ENCODE measurements at places on chromosomes 6 and 20.
A peak's percentile ranks its signal among the peaks of the same experiment; 100 is the strongest.

GRCh38 chr6:3654436-3654835, 97.1 kb downstream of the PXDC1 start:
- no peak for DNase-seq

DNA sequence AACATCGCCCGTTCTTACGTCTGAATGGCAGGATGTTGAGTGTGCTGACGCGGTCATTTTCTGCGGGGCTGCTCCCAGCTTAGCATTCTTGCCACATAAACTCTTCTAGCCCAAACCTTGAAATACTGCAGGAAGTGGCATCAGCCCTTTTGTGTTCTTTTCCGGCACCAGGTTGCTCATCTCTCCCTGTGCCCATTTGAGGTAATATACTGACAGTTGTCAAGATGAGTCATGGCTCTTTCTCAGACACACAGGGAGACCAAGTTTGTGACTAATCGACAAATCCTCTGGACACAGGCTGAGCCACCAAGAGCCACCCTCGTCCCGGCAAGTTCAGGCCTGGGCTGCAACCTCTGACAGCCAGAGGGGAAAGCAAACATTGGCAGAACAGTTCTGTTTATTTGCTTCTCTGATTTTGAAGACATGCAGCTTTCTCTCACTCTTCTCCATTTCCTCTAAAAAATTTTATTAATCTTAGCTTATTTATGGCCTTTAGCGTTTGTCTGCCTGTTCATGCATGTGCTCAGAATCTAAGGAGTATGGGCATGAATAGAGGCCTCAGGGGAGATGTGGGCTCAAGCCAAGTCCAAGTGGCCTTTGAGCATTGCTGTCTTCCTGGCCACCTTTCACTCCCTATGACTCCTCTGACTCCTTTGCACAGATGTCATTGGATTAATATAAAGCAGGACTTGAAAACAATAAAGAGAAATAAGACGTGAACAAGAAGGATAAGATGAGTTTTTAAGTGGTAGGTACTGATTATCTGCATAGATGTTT, 328.2 kb upstream of the JAG1 start:
- peak; percentile 84 for DNase-seq

- DNase-seq = no peak
Observed at GRCh38 chr6:131013495-131013894, 49.5 kb downstream of the EPB41L2 start.

- DNase-seq = no peak
Observed at GRCh38 chr6:160167604-160168399, 46.2 kb downstream of the SLC22A1 start.

DNA sequence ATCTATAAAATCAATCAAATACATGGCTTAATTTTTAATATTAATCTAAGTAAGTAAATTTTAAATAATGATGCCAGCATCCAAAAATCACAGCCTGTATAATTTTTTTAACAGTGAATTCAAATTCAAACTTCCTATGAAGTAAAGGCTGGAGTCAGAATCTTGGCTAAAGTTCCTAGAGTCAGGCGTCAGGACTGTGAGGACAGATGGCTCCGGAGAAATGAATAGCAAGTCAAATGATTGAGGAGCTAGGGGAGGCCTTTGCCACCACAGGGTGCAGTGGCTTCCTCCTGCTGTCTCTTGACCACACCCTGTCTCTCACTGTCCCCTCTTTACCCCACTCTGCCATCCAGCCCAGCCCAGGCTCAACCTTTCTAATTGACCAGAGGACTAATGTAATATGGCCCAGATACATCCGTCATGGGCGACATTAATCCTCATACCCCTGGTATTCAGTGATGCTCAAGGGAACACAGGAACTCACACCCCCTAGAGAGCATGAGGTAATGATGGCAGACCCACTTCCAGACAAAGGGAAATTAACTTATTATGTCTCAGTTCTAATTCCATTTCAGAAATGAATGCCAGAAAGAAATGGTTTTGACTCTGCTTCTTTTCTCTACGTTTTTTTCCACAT, 53.4 kb downstream of the OPRM1 start:
- no peak for DNase-seq

DNA sequence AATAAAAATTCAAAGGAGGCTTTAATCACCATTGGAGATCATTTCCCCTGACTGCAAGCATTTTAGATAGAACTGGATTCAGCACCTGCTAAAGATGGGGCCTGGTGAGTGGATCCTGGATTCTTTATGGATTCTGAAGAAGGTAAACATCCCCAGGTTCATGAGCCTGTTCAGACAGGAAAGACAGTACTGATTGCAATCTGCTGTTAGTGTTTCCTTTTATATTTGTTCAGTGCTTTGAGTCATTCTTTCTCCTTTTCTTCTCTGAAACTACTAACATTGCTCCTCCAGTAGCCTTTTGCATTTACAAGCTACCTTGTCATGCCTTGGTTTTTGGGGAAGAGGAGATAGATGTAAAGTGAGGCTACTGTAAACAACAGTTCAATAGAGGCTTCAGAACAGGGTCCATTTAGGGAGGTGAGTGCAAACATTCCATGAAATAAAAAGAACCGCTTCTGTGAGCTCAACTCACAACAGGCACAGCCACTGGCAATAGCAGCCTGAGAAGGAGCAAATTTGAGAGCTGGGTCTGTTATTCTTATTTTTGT, 66.4 kb upstream of the PRL start:
- DNase-seq = no peak

DNA sequence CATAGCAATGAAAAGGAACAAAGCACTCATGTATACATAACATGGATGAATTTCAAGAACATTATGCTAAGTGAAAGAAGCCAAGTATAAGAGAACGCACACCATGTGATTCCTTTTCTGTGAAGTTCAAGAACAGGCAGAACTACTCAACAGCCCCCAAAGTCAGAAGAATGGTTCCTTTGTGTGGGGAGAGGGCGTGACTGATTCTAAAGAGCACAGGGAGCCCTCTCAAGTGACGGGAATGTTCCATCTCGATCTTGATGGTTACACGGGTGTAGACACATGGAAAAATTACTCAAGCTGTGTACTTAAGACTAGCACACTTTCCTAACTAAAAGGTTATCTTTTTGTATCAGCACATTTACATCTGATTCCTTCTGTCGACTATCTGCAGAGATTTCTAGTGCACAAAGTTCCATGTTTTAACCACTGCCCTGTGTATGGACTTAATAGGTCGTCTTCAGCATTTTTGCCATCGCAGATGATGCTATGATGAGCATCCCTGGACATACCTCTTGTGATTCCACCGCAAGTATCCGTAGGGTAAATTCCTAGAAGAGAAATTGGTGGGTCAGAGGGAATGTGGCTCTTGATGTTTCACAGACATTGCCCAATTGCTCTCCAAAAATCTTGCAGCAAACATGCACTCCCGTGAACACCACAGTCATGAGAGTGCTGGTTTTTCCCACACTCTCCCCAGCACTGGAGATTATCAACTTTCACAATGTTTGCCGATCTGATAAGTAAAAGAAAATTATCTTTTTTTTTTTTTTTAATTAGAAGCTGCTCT, 279.3 kb downstream of the BMP7 start:
- DNase-seq = no peak

- DNase-seq = peak; percentile 40
Observed at GRCh38 chr6:149357726-149358538, 40.4 kb downstream of the TAB2 start.

GRCh38 chr6:41757931-41758640, 10.9 kb upstream of the PGC start:
- DNase-seq = no peak

DNA sequence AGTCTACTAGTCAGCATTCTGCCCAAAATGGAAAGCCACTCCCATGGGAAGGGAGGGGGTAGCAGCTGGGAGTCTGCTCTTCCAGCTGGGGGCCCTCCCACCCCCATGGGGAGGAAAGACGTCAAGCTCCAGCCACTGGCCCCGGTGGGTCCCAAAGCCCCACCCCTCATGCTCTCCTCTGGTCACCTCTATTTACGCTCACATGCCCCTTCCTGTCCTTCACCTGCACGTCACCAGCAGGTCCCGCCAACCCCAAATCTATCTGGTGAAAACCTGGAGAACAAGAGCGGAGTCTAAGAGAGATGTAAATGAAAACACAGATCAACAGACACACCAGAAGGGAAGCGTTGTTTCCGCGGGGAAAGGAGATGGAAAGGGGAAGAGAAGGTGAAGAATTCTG, 30.0 kb upstream of the ZBP1 start:
- no peak for DNase-seq

GRCh38 chr6:70164556-70164955, 138.3 kb downstream of the COL9A1 start:
- no peak for DNase-seq

- no peak for DNase-seq
Observed at GRCh38 chr20:17714597-17714996, 14.8 kb downstream of the BANF2 start.

- peak; percentile 65 for DNase-seq
Observed at GRCh38 chr6:80637312-80637711, 530.8 kb downstream of the BCKDHB start.

DNA sequence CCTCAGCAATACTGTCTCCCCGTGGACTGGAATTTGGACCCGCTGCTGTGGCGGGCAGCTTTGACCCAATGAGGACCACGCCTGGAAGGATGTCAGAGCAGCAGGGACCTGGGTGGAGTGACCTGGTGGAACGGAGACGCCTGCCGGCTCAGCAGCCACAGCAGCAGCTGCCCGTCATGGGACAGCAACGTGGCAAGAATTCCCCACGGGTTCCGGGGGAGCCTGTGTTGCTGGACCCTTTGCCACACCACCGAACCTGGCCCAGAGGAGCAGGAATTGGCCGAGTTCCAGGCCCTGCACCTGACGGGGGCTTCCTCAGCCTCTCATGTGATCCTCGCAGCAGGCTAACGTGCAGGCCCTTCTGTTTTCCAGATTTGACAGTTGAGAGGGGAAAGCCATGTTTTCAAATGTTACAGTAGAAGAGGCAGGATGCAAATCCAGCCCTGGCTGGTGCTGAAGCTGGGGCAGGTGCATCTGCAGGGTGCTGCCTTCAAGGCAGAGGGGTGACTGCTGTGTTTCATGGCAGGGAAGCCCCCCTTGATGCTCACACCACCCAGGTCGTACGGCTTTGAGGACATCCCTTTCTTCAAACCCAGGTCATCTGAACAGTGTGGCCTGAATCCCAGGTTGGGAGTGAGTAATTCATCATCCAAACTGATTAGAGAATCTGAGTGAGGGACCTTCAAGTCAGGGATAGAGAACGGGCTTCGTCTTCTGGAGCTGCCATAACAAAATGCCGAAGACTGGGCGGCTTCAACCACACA, 93.4 kb downstream of the THBS2 start:
- DNase-seq = no peak

DNA sequence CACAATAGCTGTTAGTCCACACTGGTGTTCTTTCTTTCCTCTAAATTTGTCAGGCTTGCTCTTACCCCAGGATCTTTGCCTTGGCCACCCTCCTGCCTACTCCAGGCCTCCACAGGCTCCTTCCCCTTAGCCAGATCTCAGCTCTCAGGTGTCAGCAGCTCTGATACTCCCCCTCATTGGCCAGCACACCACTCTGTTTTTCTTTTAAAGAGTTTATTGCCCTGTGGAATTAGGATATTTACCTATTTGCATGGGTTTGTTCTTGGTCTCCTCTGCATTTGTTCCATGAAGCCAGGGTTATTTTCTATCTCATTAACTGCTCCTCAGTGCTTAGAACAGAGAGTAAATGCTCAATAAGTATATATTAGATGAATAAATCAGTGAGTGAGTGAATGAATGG, 36.8 kb downstream of the GCNT2 start:
- DNase-seq = no peak

GRCh38 chr6:154429711-154430110, 73.1 kb upstream of the IPCEF1 start:
- no peak for DNase-seq

DNA sequence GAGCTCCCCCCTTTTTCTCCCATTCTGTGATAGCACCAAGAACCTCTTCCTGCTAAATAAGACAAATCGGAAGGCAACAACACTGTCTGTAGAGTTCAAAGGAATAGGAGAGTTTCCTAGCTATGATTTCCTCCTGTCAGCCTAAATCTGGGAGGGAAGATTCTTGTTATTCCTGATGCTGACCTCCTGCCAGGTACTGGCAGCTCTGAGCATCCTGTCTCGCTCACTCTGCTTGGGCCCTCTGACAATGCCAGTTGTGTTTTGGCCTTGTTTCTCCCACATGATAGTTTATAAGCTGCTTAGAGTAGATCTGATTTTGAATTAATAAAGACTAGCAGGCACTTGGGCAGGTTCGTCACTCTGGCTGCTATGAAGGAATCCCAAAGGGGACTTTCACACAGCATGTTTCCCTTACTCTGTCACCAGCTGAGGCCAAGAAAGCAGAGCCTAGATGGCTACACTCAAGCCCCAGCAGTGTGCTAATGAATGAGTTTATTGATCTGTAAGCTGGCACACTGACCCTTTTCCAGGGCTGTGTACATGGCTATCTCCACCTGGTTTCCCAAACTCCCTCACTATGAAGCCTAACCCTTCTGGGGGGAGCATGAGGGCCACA, 52.3 kb downstream of the UQCC1 start:
- DNase-seq = no peak

- no peak for DNase-seq
Observed at GRCh38 chr6:3288711-3289663, 30.2 kb downstream of the PSMG4 start.

DNA sequence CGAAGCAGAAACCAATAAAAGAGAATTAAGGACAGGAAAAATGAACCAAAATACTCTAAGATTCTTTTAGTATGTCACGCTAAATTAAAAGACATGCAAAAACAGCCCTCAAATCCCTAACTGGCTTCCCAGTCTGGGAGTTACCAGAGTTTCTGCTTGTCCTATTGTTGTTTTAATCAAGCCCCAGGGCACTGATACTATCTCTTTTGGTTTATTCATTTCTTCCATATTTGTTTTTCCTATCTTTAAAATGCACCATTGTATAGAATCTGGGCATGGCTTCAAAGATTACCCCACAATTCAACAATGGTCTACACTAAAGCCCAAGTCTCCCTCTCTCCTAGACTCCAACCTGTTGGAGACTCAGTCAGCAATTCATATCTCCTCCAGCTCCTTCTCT, 169.1 kb downstream of the MYLK4 start:
- DNase-seq = no peak

- no peak for DNase-seq
Observed at GRCh38 chr20:57983082-57983481, 245.4 kb downstream of the ANKRD60 start.

GRCh38 chr6:117506180-117506835, 23.8 kb downstream of the DCBLD1 start:
- no peak for DNase-seq

GRCh38 chr20:17832236-17832915, 132.6 kb downstream of the BANF2 start:
- no peak for DNase-seq

- no peak for DNase-seq
Observed at GRCh38 chr6:38024908-38025307, 205.4 kb downstream of the ZFAND3 start.

GRCh38 chr6:47168180-47168579, 126.0 kb upstream of the ADGRF1 start:
- peak; percentile 92 for DNase-seq

Data from MV-4-11 (cell line).